ENCODE measurements at places on chromosomes 2 and 18.

- no peak for DNase-seq
Measured at GRCh38 chr2:44598330-44599119, 236.8 kb downstream of the CAMKMT start.

GRCh38 chr2:214651451-214651850, 158.0 kb downstream of the BARD1 start:
- DNase-seq: no peak

DNA sequence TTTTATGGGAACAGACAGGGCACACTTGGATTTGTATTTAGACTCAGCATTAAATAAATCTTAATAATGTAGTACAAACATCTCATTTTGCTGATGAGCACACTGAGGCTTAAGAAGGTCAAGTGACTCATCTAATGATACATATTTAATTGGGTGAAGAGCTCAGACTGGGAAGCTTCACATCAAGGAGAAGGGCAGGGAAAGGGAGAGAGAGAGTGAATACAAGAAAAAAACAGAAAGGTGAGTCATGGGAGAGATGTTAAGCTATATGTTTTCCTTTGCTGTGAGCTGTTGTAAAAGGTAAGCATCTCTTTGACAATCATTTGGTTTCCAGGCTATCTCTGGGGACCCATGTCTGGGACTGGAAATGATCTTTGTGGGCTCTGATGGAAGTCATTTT, 277.8 kb downstream of the SETBP1 start:
- no peak for DNase-seq

DNA sequence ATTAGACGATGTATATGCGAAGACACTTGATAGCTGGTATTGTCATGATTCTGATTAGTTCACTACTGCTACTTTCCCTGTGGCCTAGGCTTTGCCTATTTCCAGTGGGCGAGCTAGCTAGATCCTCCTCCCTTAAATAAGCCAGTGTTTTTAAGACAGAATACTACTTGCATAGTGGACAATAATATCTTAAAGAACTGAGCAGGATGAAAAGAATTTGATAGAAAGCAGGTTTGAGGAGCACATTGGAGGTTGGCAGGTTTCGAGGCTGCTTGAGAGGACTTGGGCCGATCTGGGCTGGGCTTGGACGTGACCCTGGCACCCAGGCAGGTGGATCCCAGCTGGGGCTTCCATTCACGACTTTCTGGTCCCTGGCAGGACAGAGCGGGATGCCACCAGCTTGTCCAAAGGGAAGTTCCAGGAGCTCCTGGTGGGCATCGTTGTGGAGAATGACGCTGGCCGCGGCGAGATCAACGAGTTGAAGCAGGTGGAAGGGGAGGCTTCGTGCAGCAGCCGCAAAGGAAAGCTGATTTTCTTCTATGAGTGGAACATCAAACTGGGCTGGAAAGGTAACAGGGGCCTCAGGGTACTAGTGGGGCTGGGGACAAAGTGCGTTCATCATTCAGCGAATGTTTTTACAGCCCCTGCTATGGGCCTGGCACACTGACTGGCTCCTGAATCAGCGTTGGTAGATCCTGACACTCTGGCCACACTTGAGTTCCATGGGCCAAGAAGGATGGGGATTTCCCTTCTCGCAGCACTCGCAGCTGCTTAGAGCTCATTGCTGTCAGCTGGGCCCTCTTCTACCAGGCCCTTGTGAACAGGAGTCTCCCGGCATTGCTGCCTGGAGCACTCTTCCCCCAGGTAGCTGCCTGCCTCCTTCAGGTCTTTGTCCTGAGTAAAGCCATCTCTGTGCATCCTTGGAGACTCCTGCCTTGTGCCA, 16.9 kb downstream of the C2orf74 start:
- no peak for DNase-seq

DNA sequence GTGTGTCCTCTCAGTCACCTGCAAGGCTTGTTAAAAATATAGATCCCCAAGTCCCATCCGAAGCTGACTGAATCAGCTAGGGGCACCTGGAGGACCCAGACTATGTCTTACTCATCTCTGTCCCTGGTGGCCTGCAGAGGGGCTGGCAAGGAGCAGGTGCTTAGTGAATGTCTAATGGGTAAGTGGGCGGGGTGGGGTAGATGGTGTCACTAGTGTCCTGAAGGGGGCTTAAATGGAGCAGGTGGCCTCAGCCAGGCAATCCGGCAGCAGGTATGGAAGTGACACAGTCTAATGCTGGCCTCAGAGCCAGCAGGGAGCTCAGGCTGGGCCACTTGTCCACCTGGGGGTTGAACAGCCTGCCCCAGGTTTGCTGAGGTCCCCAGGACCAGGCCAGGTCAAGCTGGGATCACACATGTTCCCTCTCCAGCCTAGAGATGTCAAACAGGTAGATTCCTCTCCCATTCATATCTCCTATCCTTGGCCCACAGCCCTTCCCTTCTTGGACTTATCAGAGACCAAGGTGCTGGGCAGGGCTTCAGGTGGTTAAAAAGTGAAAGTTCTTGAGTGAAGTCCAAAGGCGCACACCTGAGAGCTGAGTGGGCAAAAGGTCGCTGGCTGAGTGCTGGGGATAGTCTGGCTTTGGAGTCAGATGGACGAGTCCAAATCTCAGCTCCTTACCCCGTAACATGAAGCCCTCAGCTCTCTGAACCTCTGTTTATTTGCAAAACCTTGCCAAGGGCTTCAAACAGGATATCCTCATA, 1.7 kb downstream of the STEAP3 start:
- no peak for DNase-seq

- DNase-seq: no peak
Measured at GRCh38 chr2:28355521-28356094, 37.0 kb upstream of the FOSL2 start.

- no peak for DNase-seq
Measured at GRCh38 chr18:45935591-45936335, 31.4 kb downstream of the EPG5 start.

- no peak for DNase-seq
Measured at GRCh38 chr2:136029149-136029548, 43.7 kb upstream of the DARS1 start.

GRCh38 chr2:198315791-198316630, 511.6 kb downstream of the PLCL1 start:
- DNase-seq: no peak

- DNase-seq: no peak
Measured at GRCh38 chr2:197839327-197839726, 34.9 kb downstream of the PLCL1 start.

DNA sequence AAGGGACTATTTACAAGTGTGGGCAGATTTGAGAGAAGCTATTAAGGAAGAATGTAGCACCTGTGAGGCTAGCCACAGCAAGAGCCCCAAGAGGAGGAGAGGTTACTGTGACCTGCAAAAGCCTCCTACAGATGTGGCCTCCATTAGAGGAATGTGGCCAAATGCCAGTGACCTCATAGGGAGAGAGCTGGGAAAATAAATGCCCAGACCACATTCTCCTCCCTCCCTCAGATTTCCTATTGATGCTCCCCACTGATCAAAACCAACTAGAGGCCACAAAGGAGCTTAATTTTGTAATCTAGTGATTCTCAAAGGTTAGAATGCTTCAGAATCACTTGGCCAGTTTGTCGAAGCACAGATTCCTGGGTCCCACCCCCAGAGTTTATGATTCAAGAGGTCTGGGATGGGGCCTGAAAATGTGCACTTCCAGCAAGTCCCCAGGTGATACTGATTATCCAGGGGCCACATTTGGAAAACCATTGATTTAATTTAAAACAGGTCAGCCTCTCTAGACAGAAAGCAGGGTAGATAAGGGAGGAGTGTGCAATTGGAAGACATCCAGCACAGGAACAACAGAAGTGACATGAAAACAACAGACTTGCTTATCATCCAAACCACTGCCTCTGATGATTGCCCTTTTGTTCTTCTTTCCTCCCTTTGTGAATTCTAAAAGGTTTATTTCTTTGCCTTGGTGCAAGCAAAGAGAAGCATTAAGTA, 61.2 kb upstream of the RBBP8 start:
- no peak for DNase-seq

DNA sequence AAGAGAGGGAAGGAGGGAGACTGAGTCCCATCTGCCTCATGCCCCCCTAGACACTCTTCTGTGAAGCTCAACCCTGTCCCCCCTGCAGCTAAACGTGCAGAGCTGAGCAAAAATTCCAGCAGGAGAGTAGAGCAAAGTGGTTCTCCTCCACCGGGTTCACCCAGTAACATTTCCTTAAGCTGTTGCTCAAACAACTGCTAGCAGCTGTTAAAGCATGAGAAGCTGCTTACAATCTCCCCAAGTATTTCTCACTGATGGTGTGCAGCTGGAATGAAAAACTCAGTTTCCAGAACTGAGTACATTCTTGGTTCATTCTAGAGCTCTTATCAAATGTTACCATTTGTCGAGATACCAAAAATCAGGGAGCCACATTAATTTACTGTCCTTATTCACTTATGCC, 92.3 kb downstream of the STK39 start:
- DNase-seq: no peak

All from esophagus squamous epithelium (tissue), 5 donors.